Fibroblast of skin of back (primary cell): ENCODE measurements at places on chromosomes 7 and 10.
A peak's percentile ranks its signal among the peaks of the same experiment; 100 is the strongest.

- DNase-seq, result no peak
Measured at GRCh38 chr10:22683140-22683389, 31.3 kb downstream of the PIP4K2A start.

DNA sequence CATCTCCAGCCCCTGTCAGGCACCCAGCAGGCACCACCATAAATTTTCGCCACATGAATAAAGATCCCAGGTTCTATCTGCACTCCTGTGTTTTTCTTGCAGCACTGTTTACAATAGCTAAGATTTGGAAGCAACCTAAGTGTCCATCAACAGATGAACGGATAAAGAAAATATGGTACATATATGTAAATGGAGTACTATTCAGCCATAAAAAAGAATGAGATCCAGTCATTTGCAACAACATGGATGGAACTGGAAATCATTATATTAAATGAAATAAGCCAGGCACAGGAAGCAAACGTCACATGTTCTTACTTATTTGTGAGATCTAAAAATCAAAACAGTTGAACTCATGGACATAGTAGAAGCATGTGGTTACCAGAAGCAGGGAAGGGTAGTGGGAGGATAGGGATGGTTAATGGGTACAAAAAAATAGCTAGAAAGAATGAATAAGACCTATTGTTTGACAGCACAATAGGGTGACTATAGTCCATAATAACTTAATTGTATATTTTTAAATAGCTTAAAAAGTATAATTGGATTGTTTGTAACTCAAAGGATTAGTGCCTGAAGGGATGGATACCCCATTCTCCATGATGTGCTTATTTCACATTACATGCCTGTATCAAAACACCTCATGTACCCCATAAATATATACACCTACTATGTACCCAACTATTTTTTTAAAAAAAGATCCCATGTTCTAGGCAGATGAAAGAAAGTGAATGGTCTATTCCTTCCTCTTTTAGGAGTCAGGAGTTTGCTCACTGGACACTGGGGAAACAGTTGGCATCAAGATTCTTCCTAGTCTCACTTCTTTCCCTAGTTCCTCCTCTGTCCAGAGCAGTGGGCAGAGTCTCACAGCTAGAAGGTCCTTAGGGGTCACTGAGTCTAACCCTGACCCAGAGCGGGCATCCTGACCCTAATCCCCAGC, 1.0 kb upstream of the NPFFR1 start:
- DNase-seq, result no peak

DNA sequence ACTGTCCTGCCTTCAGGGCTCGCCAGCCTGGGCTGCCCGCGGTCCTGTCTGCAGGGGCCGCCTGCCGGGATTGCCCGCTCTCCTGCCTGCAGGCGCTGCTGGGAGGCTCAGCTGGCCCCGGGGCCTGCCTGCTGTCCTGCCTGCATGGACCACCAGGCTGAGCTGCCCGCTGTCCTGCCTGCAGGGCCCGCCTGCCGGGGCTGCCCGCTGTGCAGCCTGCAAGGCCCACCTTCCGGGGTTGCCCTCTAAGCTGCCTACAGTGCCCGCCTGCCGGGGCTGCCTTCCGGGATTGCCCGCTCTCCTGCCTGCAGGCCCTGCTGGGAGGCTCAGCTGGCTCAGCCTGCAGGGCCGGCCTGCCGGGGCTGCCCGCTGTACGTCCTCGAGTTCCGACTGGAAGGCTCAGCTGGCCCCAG, 164.4 kb downstream of the GLRX3 start:
- DNase-seq, result peak; percentile 30

- peak; percentile 82 for DNase-seq
Measured at GRCh38 chr10:70296406-70296899, 12.6 kb upstream of the NPFFR1 start.

- peak; percentile 73 for DNase-seq
Measured at GRCh38 chr7:139725077-139725476, 52.7 kb downstream of the HIPK2 start.

DNA sequence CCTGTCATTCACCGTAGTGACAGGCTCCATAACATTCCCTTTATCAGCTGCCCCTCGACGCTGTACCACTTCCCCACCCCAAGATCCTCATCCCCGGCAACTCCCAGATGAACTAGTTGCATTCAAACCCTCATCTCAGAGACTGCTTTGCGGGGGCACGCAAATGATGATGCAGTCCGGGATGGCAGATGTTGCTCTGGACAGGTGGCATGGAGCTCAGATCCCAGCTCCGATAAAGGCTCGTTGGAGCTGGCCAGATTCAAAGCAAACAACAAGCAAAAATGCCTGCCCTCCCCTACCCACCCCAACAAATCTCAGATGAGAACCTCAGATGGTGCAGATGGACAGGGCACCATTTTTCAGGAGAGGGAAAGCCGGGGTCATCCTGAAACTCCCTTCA, 46.7 kb downstream of the CARD11 start:
- no peak for DNase-seq

GRCh38 chr7:150383710-150384397, 4.7 kb downstream of the ZNF775 start:
- no peak for DNase-seq

DNA sequence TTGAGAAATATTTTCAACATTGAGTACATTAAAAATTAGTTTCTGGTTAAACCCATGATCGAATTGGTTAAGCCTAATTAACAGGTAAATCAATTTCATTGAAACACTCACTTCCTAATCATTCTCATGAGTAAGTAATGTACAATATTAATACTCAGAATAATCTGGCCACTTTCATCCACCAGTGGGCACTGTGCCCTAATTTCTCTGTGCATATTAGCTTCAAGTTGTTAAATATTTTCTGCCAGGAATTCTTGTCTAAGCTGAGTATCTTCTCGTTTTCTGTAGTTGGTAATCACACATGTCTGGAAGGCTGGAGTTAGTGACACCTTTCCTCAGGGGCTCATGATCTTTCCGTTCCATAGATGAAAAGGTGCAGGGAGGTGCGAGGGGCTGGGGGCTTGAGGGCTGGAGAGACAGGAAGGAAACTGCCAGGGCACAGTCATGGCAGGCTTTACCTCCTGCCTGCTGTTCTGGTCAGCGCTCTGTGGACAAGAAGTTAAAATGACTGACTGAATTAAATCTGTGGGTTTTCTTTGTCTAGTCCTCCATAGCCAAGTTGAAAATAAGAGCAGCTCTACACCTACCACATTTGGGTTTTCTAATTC, 71.9 kb downstream of the WIPF3 start:
- DNase-seq, result peak; percentile 48

- DNase-seq, result no peak
Measured at GRCh38 chr10:75527542-75527941, 96.1 kb downstream of the LRMDA start.

GRCh38 chr7:71313553-71313952, 181.6 kb downstream of the GALNT17 start:
- no peak for DNase-seq

DNA sequence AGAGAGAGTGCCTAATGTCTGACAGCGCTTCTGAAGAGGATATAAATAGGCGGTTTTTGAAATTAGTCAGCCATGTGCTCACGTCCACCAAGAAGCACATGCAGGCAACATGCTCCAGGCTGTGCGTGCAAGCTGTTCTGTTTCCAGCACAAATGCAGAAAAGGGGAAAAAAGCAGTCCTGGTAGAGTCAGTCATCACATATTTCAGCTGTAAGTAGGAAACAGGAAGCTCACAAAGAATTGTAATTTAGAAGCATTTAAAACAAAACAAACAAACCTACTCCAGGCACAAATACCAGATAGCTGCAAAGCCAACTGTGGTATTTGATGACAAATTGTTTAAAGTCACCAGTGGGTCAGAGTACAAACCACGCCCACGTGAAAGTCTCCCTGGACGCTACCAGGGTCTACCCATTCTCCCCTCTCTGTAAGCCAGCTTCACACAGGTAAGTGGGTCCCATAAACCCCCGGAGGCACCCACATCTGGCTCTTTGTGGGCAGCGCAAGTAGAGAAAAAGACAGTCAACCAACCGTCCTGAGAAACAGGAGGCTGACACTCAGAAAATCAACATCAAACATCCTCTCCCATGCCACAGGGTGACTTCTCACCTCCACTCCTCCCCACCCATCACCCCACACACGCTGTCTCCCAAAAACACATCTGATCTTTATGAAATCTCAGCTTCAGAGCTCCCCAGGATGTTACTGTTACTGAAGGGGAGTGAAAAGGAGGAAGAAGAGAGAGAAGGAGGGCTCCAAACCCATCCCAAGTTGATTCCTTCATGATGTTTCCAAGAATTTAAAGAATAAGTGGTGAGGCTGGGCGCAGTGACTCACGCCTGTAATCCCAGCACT, 186.4 kb downstream of the FAM107B start:
- DNase-seq, result peak; percentile 99

DNA sequence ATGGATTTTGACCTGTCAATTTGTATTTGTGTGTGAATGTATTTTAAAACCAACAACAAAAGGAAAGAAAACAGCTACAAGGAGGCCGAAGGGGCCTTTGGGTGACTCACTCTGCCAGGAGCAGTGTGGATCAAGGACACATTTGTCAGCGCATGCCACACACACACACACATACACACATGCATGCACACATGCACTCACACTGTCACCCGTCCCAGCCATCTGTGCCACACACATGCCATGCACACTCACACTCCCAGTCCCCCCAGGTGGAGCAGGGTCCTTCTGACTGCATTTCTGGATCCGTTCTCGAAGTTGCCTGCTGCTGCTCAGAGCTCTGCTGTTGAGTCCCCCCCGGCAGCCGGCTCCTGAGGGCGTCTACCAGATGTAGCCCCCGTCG, 26.0 kb downstream of the SPOCK2 start:
- DNase-seq, result peak; percentile 40

- DNase-seq, result peak; percentile 72
Measured at GRCh38 chr10:50561266-50561665, 62.5 kb downstream of the SGMS1 start.
